ENCODE measurements at places on chromosomes 12 and 14.

GRCh38 chr12:68236421-68237059 lies 10.9 kb upstream of the IL26 start:
- no peak for DNase-seq

GRCh38 chr14:99232714-99233214 lies 39.2 kb downstream of the BCL11B start:
- DNase-seq: no peak

DNA sequence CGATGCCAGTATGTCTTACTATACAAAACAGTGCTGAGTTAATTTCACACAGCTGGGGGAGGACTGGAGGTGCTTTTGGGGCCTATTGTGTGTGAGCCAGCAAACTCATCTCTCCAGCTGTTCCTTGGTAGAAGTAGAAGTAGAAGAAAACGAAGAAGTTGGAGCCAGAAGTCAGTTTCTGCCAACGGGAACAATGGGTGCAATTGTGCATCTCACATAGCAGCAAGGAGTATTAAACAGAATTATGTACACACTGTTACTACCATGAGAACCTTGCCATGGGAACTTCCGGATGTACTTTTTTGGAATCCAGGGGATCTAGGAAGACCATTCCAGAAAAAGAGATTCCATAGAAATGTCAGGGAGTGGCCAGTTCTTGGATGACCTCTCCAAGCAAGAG lies 88.6 kb downstream of the VCPKMT start:
- DNase-seq: no peak

GRCh38 chr12:50751948-50752721 lies 11.8 kb upstream of the ATF1 start:
- DNase-seq: no peak

DNA sequence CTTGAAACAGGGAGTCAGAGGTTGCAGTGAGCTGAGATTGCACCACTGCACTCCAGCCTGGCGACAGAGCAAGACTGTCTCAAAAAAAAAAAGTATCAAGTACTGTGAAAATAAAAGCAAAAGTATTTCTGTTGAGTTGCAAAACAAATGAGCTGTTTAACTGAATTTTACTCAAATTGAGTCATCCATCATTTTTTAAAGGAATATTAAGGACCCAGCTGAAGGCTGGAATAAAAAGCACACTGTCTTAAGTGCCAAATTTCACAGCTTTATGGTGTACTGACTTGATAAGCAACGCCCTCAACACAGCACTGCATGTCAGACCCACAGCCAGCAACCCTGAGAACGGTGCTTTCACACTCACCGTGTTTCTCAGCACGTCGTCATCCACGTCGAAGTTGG lies 57.9 kb downstream of the AMN start:
- DNase-seq: no peak

DNA sequence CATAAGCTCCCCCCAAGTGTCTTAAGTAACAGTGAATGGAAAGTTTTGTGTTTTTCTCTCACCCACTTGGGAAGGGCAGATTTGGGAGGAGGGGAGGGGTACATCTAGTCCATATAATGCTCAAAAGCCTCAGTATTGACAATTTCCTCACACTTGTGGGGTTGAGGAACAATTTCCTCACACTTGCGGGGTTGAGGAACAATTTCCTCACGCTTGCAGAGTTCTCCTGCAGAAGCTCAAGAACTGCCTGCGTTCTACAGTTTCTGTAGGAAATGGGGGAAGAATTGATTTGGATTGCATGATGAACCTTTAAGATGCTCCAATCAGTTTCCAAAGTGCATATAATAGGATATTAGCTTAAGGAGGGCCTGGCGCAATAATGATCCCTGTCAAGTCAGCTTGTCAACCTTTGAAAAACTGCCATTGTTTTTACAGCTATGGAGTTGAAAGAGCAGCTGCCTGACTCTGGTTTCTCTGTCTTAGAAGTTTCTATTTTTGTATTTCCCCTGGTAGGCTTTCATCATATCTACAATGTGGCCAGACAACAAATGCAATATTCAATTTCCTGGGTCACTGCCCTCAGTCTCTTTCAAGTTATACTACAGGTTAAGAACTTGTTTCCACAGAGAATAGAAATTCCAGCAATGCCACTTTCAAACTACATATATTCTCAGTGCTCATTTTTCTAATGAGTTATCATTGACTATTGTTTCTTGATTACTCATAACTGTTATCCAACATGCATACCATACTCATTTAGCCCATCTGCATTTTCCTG lies 66.5 kb downstream of the PLEKHG7 start:
- DNase-seq: no peak
